SIG-M5 (cell line): ENCODE measurements at places on chromosomes 2 and 18.
A peak's percentile ranks its signal among the peaks of the same experiment; 100 is the strongest.

GRCh38 chr18:13800505-13801259, 23.3 kb upstream of the MC5R start:
- no peak for DNase-seq

- DNase-seq = no peak
Measured at GRCh38 chr2:126784621-126785020, 114.1 kb upstream of the TEX51 start.

GRCh38 chr2:145184741-145185651, 665.1 kb upstream of the ZEB2 start:
- no peak for DNase-seq

DNA sequence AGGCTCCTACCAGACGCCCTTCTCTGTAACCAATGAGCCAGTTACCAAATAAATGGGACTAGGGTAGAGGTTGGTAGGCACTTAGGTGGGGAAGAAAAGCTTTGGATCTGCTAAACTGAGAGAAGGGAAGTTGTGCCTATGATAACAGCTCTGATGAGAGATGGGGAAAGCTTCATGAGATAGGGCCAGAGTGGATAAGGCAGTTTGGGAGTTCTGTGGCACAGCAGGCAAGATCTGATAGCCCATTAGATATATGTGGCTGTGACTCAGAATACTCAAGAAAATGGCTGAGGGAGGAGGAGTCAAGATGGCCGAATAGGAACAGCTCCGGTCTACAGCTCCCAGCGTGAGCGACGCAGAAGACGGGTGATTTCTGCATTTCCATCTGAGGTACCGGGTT, 99.8 kb downstream of the PDE11A start:
- DNase-seq = no peak

DNA sequence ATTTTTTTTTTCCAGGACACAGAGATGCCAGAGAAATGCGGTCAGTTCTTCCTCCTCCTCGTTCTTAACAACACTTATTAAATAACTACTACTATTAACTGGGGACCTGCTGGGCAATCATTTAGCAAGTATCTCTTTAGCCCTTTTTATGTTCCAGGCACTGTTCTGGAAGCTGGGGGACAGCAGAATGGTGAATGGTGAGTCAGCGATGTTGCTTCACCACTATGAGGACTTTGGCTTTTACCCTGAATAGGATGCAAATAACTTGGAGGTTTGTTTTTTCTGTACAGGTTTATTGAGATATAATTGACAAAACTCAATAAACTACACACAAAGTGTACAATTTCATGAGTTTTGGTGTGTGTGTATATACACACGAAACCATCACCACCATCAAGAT, 179.9 kb upstream of the MSH6 start:
- no peak for DNase-seq

- peak; percentile 67 for DNase-seq
Measured at GRCh38 chr2:162126111-162126519, 25.9 kb downstream of the GCG start.

- no peak for DNase-seq
Measured at GRCh38 chr2:145012214-145012670, 492.3 kb upstream of the ZEB2 start.
